ENCODE measurements at places on chromosomes 13 and 19. TPM values are rescaled to one million over a fixed set of nuclear protein-coding genes. Genes with fewer than 3 reads are reported as not detected.

GRCh38 chr19:55232286-55232602 is 3.7 kb upstream of the TMEM86B start:
- DNase-seq = no peak

DNA sequence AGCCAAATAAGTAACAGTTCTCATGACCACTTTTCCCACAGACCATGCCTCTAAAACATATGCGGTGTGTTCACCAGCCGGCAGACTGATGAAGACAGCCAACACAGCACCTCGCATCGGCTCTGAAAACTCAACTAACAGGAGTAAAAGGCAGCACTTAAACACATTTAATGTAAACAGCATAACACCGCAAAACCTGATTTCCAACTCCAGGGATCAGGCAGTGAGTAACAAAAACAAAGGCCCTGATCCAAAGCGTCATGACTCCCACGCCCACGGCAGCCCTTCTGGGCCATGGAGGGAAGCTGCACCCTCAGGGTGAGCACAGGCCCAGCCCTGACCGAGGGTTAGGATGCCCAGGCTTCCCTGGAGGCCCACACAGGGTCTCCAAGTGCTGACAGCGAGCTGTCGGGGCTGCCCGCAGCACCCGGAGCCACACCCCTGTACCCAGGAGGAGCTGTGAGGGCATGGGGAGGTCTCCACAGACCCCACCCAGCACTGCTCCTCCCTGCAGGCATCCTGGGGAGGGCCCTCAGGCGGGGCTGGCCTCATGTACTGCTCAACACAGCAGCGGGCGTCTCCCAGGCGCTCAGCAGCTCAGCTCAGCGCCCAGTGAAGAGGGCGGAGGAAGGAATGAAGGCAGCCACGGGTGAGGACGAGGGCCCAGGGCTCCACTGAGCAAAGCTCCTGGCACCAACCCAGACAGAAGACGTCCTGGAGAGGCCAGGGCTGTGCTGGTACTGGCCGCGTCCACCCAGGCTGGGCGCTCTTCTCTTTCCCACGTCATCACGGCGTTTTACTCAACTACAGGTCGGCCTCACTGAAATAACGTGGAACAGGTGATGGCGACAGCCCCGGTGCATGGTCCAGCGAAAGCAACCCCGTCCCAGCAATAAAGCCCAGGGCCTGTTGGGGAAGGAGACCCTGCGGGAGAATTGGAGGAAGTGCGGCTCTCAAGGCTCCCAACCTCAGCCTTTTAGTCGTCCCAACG is 53.7 kb downstream of the RASA3 start:
- no peak for DNase-seq

- DNase-seq = no peak
Observed at GRCh38 chr19:23957660-23958281, 43.1 kb downstream of the ZNF726 start.

DNA sequence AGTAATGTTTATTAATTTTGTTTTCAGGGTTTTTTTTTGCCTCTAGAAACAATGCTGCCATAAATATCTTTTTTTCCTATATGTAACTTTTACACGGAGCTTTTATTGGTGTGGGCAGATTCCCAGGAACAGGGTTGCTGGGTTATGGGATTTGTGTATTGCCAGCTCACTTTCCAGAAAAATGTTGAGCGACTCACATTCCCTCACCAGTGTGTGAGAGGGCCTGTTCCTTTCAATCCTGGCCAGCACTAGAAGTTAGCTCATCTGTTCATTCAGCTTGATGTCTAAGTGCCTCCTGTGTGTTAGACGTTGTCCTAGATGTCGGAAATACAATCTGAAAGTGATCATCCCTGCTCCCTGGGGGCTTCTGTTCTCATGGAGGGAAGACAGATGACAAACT is 2.6 kb downstream of the ZNF71 start:
- no peak for DNase-seq

DNA sequence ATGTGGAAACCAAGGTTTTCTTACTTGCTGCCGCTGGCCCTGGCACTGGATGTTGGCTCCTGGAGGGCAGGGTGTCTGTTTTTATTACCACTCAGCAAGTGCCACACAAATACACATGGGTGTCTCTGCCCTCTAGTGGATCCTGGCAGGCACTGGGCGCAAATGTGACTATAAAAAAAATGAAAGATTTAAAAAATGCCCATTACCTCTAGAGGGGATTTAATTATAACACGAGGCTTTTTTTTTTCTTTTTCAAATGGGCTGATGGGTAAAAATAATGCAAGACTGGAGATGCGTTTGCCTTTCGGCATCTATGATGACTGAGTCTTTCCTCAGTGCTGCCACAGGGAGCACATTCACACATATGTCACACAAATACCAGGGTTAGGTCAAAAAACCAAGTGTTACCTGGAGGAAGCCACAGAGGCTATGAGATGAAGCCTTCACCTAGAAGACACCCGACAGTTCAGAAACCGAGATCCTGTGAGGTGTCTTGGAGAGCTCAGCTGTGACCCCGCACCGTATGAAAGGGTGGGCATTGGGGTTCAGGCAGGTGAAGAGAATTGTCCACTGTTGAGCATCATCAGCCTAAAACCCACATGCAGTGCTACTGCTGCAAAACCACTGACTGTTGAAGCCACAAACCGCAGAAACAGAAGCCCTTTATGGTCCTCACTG is 25.7 kb downstream of the CHAMP1 start:
- DNase-seq = no peak

LAIR2 gene
- total RNA-seq = 0.34 TPM

DNA sequence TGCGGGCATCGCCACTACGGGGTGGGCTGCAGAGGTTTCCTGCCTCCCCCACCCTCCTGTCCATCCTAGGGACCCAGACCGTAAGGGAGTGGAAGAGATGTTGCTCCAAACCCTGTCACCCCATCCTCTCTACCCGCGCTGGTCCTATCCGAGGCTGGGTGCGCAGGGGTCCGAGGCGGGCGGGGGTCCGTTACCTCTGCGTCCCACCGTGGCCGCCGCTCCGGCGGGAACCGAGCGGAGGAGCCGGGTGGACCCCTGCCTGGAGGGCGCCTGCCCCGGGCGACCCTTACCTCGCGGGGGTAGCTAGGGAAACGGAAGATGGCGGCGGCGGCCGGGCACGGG is at the start of gene DGKH:
Gene DGKH (plus strand): TSS at position 307 of the 342 bp plus-strand sequence. CDS start 126 bp downstream, outside the sequence.
- no peak for DNase-seq

- no peak for DNase-seq
Observed at GRCh38 chr19:10363789-10364281, 16.5 kb downstream of the TYK2 start.

ZNF431 gene
- total RNA-seq = 13.5 TPM

SIGLEC14 gene
- not detected for total RNA-seq

GRCh38 chr13:88752041-88752440 is 1080.9 kb downstream of the SLITRK5 start:
- DNase-seq = no peak

GRCh38 chr13:33316890-33317289 is 31.3 kb upstream of the STARD13 start:
- DNase-seq = no peak

GRCh38 chr13:50464349-50465251 is 378.9 kb downstream of the DLEU7 start:
- no peak for DNase-seq

PSG11 gene
- not detected for total RNA-seq

- DNase-seq = no peak
Observed at GRCh38 chr13:79287939-79288795, 117.9 kb downstream of the RBM26 start.

GRCh38 chr19:23587546-23587945 is 99.5 kb downstream of the ZNF675 start:
- DNase-seq = no peak

DNA sequence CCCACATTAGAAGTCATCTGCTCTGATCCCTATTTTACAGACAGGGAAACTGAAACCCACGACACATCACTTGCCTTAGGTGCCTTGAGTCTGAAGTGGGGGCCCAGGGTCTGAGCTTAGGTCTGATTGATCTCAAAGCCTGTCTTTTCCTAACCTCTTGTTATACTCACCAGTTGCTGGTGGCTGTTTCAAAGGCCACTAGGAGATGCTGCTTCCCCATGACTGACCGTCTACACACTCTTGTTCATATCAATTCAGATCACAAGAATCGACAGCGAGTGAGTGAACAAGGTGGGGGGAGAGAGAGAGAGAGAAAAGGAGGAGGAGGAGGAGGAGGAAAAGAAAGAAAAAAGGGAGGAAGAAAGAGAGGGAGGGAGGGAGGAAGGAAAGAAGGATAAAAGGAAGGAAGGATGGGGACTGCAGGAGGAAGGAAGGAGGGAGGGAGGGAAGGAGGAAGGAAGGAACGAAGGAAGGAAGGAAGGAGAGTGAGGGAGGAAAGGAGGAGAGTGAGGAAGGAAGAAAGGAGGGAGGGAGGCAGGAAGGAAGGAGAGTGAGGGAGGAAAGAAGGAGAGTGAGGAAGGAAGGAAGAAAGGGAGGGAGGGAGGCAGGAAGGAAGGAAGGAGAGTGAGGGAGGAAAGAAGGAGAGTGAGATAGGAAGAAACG is 3.3 kb downstream of the OR10H1 start:
- DNase-seq = no peak

GRCh38 chr19:10499550-10500246 is 3.5 kb downstream of the KEAP1 start:
- no peak for DNase-seq

SPINT2 gene
- total RNA-seq = 1.9 TPM

DNA sequence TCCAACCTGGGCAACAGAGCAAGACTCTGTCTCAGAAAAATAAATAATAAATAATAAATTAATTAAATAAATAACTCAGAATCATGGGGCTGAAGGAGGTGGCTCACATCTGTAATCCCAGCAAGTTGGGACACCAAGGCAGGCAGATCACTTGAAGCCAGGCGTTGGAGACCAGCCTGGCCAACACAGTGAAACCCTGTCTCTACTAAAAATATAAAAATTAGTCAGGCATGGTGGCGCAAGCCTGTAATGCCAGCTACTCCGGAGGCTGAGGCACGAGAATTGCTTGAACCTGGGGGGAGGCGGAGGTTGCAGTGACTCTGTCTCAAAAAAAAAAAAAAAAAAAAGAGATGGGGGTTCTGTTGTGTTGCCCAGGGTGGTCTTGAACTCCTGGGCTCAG is 7.2 kb downstream of the TMEM38A start:
- no peak for DNase-seq

IGFL1 gene
- not detected for total RNA-seq

DNA sequence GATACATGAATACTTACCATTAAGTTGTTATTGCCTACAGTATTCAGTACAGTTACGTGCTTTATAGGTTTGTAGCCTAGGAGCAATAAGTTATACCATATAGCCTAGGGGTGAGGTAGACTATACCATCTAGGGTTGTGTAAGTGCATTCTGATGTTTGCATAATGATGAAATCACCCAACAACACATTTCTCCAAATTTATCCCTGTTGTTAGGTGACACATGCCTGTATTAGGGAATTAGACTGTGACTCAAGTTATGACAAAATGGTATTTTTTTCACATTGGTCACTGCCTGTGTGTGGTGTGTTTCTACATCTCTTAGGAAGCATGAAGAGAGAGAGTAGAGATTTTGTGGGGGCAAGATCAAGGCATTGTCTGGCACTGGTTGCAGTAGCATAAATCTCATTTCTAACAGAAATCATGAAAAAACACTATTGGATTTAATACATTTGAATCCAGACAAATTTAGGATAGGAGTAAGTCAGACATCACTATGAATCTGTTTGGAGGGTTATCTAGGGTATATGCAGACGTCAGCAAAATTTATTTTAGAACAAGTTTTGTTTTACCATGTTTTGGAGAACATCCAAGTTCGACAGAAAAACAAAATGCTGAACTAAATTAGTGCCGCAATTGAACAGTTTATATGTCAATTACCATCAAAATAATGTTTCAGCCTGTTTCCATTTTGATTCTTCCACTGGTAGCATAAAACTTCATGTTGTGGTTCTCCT is 332.1 kb downstream of the LMO7 start:
- DNase-seq = no peak

DNA sequence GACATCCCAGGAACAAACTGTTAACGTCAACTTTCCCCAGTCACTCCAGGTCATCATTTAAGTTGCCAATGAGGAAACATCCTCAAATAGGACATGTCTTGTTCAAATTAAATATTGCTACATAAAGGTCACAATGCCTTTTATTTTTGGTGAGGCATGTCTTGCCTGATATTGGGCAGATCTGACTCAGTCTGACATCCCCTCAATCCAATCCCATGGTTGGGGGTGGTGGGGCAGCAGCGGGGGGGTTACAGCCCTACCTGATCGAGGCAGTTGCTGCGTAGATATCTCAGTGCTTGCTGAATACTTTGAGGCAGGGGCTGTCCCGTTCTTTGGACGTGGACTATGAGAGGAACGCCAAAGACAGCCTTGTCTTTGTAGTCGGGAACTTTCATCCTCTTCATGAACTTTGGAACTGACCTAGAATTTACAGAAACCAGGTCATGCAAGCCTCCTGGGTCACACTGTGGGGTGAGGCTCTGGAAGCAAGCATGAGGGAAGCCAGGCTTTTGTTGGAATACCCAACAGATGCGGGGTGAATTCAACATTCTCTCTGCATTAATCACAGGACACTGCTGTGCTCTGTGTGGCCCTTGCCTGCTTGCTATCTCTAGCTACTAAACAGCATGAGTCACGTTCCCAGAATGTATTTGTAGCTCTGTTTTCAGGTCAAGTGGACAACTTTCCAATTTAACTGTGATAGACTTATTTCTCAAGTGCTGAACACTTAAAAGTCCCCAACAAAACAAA is 109.8 kb downstream of the KL start:
- no peak for DNase-seq

- DNase-seq = no peak
Observed at GRCh38 chr13:86864376-86864775, 806.8 kb upstream of the SLITRK5 start.

- DNase-seq = no peak
Observed at GRCh38 chr19:39299832-39300231, 3.6 kb downstream of the IFNL1 start.

TYROBP gene
- 2.7 TPM for total RNA-seq

GIPR gene
- total RNA-seq = 21.7 TPM

UBE2M gene
- total RNA-seq = 131 TPM

DNA sequence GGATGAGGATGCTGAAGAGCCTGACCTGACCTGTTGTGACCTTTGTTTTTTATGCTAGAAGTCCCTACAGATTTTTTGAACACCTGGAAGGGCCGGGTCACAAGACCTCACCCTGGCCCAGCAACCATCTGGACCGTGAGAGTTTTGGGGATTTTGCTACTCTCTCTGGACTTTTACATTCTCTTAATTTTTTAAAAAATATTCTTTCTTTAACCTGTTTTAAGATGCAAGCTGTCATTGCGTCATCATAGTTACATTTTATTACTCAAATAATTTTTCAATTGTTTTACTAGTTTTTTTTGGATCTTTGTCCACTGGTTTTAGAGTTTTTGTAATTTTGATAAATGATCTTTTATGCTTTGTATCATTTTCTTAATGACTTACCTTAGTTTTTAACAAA is 7.5 kb downstream of the DKKL1 start:
- DNase-seq = no peak

GRCh38 chr13:108680011-108680410 is 50.6 kb downstream of the MYO16 start:
- DNase-seq = no peak

PTGIR gene
- total RNA-seq = 1.4 TPM

Measured in K562 (cell line).